ENCODE measurements at places on chromosomes 5 and 9.

- DNase-seq, result no peak
These were observed 246.6 kb downstream of the DEPDC1B start for GRCh38 chr5:60453186-60453976.

DNA sequence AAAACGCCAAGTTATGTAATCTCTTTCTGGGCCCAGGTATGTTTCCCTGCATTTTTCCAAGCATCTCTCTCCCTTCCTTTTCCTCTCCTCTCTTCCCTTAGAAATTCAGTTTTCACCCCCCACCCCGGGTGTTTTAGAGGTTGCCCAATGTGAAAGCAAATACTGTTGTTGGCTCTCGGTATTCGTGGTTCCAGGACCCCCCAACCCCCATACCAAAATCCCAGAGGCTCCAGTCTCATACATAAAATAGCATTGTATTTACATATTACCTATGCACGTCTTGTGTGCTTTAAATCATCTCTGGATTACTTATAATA, 48.8 kb downstream of the ACER2 start:
- no peak for DNase-seq

DNA sequence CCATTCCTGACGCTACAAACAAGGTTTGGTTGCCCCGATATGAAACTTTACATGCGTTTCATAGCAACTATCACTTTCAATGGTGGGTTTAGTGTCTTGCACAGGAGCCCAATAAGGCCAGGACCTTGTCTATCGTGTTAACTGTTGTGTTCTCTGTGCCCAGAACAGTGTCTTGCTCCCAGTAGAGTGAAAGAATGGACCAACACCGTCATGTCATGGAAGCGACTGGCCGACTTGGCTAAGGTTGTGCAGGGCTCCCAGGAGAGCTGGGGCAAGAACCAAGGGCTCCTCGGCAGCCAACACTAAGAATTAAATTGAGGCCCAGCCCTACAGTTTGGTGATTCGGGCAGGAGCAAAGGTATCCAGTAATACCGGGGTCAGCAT, 498 bp upstream of the ARHGEF37 start:
- no peak for DNase-seq

GRCh38 chr9:72586388-72587130, 65.2 kb downstream of the TMC1 start:
- DNase-seq, result no peak

GRCh38 chr9:108665521-108666239, 190.1 kb downstream of the ACTL7B start:
- no peak for DNase-seq

- no peak for DNase-seq
These were observed 307.0 kb downstream of the ARRDC3 start for GRCh38 chr5:91076138-91076537.

DNA sequence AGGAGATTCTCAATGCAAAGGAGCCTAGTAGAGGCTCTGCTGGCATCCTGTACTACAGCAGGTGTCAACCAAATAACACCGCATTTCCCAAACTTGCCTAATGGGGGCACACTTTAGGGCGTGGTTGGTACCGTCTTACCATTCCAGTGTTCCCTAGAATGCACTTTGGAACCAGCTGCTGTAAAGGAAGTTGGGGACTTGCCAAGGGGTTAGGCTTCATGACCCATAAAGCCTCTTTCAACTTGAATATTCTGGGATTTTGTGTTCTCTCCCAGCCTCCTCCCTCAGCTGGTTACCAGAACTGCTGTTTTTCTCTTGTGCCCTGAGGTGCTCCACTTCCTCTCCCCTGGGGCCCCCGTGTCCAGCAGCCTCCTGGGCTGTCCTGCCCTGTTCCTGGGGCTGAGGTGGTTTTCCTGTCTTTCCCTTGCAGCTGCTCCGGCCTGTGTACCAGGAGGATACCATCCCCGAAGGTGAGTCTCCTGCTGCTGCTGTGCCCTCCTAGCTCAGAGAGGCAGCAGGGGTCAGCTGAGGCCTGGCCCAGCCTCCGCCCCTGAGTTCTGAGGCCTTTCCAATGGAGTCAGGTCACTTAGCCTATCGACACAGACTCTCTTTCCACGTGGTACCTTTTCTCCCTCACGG, 44.7 kb downstream of the RGS3 start:
- DNase-seq, result no peak

GRCh38 chr5:73126381-73126780, 6.0 kb downstream of the TMEM171 start:
- DNase-seq, result no peak

GRCh38 chr9:105932276-105932675, 237.9 kb downstream of the TMEM38B start:
- DNase-seq, result no peak

DNA sequence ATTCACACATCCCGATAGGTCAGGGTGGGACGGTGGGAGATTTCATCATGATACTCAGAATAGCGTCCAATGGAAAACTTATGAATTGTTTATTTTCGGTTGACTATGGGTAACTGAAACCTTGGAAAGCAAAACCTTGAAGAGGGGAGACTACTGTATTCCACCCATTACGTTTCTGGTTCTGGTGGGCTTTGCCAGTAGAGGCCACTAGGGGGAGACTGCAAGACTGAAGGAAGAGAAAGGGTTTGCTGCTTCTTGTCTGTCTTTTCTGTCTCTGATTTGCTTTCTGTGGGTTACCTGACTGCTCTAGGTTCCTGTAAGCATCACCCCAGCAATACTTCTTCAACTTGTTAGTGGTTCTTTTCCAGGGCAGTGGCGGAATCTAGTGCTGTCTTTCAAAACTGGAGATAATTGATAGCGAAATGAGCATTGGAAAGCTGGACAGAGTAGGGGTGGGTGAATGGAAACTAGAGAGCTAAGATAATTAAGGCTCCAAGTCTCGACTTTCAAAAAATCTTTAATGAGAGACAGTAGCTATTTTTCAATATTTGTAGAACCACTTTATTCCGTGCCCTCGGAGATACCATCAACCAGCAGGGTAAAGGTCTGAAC, 27.0 kb downstream of the GRIN3A start:
- DNase-seq, result peak; percentile 7

DNA sequence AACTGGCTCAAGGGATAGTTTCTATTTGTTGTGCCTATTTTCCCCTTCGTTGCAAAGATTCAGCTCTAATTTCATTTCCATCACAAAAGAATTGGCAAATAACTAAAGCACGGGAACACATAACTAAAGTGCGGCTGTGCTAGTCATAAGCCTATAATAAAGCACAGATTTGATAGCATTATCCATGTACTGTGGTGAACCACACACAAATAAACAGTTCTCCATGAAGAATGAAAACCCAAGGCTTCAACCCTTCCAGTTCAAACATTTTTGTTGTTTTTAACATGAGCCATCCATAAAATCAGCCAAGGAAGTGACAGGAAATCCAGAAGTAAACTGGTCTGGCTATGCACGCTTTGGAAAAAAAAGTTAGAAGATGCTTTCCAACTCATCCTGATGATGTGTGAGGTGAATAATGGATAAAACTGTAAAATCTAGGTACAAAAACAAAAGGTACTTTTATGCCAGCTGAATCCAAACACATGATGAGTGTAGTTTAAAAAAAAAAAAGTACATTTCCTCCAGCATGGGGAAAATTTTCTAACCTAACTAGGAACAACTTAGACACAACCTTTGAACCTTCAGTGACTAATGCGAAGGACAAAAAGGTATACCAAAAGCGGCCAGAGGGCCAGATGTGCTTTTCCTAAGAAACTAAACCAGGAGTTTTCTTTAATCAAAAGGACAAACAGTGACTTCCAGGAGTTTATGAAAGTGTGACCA, 10.2 kb downstream of the ZNF608 start:
- DNase-seq, result no peak

DNA sequence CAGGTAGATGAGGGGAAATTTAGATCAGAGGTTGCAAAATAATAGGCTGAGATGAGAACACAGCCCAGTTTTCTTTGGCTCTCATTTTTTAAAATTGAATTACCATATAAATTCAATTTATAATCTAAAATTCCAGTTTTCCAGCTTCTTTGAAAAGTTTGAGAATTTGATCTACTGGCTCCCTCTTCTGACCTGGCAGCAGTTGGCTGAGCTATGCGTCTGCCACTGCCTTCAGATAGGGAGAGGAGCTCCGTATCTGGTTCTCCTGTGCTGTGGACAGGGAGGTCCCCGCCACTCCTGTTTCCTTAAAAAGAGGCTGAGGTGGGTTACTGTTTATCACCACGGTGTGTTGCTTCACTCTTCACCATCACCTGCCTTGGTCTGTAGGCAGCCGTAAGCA, 103.7 kb downstream of the ARHGAP26 start:
- DNase-seq, result no peak

GRCh38 chr5:79263290-79263689, 27.4 kb downstream of the JMY start:
- no peak for DNase-seq

DNA sequence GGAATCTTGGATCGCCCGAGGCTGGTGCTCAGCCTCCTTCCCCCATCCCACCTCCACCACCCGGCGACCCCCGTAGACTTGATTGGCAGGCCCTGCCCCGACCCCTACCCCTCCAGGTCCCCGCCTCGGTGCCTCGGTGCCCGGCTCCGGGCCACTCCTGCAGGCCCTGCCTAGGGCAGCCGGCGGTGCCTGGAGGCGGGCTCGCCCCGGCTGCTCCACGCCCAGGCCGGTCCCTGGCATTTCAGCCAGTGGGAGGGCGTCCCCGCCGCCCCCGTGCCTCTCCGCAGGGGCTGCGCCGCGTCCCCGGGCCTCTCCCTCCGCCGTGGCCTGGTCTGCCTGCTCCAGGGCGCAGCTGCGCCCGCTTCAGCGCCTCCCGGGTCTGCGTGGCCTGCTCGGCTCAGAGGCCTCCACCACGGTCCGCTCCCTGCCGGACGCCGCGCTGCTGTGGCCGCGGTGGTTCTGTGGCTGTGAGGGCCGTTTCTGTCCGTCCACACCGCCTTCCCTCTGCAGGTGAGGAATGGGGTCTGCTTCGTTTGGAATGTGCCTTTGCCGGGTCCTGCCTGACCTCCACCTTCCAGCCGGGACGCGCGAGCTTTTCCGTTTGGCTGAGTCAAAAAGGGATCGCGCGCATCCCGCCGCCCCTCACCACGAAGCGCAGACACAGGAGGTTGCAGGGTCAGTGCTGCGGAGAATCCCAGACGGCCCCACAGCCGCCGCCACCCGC, 48.3 kb upstream of the IRX4 start:
- no peak for DNase-seq

DNA sequence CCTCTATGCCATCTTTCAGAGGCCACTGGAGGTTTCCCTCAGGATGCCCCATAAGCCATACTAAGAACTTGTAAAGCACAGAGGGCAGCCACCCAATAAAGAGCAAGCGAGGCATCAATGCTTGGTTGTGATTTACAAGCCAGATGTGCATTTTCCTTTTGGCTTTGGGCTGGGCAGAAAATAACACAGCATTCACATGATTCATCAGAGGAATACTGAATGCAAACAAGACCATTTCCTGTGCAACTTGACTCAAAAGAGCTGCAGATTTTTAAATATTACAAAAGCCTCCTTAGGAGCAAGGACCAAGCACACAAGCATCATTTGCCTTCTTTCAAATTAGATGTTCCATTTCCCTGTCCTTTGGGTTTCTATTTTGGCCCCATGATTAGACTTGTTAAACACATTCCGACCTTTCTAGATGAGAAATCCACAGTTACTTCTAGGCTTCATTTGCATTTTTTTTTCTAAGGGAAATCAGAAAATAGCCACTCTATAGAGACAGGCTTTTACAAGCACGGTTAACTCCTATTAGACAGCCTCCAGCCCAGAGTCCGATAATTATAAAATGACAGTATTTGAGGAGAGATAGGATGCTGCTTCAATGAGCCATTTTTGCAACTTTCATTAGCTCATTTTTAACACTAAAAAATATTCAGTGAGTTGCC, 207.8 kb downstream of the SEMA5A start:
- no peak for DNase-seq

Measured in stimulated activated CD4-positive, alpha-beta T cell treated with anti-CD3 and anti-CD28 coated beads, Interleukin-1b, Interleukin-23, amount 100 ng/mL, for 24 hours (primary cell).